ENCODE measurements at places on chromosomes 3 and 15.

GRCh38 chr15:55860468-55860867, 117.5 kb upstream of the PRTG start:
- no peak for DNase-seq

DNA sequence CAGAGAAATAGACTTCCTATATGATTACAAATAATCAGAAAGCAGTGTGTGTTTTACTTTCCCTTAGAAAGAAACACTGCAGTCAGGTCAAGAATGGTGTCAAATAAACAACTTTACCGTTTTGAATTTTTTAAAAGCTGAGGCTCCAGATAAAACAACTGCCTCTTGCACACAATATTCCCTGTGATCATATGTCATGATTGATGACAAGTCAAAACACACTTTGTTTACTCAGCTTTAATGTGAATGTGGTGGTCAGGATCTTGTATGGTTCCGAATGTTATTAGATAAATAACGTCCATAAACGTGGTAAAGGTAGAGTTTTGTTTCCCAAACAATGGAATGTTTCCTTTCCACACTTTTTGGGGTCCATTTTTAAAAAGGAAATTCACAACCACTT, 428.4 kb upstream of the MDFIC2 start:
- no peak for DNase-seq

DNA sequence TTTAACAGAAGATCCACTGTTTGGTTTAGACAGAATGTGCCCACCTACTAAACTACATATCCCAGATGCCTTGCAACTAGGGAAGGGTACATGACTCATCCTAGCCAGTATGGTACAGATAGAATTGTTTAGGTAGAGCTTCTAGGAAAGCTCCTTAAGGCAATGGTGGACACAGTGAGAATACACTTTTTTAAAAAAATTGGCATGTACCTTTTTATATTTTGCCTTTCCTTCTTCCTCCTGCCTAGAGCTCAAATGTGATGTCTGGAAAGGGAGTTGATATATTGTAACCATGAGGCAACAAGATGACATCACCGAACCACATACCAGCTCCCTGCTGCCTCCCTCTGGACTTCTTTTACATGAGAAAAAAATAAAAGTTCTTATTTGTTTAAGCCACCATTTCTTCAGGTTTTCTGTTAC, 14.4 kb upstream of the C3orf80 start:
- DNase-seq, result no peak

DNA sequence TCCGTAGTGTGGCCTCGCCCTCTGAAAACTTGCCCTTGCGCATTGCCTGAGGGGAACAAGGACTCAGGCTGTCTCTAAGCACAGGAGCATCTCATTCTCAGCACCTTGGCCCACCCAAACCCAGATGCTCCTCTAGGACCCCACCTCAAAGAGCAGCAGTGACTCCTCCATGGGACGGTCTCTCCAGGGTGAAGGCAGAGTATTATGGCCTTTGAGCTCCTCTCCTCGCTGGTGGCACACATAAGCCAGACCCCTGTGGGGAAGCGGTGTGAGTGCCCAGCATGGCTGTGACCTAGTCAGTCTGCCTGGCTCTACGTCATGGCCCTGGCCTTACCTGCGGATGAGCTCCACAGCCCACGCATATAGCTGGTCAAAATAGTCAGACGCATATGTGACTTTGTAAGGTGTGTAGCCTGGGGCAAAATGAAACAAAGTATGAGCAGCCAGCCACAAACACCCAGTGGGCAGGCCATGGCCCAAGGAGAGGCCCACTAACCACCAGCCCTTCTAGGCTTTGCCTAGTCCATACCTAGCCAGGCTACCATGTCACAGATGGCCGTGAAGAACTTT, 4.4 kb downstream of the QARS1 start:
- no peak for DNase-seq

DNA sequence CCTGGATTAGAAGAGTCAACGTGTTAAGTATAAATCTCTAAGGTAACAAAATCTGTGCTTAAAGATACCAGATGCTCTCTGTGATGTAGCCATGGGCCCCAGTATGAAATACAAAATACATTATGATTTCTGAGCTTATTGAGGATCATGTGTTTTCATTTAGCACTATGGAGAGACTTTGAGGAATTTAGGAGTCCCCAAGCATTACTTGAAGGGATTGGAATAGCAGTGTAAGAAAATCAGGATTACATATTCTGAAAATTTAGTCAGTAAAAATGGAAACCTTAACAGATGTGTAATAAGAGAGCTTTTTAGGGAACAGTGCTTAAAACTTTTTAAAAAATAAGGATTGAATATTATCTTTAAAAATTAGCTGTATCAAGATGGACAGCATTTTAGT, 35.5 kb downstream of the ECT2 start:
- no peak for DNase-seq

GRCh38 chr3:151356794-151357462, 27.6 kb upstream of the P2RY13 start:
- no peak for DNase-seq

DNA sequence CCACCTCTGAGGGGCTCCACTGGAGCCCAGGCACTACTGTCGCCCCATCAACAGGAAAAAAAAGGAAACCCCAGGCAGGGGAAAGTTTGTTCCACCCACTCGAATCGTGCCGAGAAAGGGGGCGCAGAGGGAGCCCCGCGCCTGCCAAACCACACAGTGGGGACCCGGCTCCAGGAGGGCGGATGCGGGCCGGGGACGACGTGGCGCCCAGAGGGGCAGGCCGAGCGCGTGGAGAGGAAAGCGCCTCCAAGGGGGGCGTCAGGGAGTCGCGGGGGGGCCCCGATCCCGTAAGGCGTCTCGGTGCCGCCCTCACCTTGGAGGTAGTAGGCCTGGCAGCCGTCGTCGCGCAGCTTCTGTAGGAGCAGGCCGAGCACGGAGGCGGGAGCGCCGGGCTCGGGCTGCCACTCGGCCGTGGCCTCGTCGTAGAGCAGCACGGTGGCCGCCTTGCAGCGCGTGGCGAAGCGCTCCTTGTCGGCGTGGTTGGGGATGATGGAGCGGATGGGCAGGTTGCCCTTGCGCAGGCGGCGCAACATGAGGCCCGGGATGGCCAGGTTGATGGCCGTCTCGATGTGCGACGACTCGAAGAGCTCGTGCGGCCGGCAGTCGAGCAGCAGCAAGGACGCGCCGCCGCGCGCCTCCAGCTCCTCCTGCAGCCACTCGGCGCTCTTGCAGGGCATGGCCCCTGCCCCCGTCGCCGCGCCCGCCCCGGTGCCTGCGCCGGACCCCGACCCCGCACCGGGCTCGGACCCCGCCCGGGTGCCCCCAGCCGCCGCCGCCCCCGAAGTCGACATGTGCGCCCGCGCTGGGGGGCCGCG, 627 bp downstream of the DUSP7 start:
- DNase-seq, result no peak

- DNase-seq, result no peak
Measured at GRCh38 chr3:38658841-38659240, 9.4 kb upstream of the SCN5A start.

- no peak for DNase-seq
Measured at GRCh38 chr3:117435506-117435905, 725.9 kb downstream of the TUSC7 start.

- DNase-seq, result peak; percentile 17
Measured at GRCh38 chr3:119748991-119749390, 32.9 kb upstream of the NR1I2 start.

DNA sequence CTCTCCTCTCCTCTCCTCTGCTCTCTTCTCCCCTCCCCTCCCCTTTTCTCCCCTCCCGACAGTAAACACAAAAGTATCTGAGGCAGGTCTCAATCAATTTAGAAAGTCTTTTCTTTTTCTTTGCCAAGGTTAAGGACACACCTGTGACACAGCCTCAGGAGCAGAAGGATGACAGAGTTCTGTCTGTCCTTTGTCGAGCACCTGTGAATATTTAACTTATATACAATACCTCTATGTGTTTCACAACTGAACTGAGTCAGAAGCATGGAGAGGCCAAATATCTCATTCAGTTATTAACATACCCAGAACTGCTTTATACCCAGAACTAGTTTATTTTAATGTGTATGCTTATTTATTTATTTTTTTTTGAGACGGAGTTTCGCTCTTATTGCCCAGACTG, 81.1 kb upstream of the ROBO1 start:
- no peak for DNase-seq

GRCh38 chr3:11705049-11705448, 61.3 kb upstream of the VGLL4 start:
- no peak for DNase-seq

- DNase-seq, result no peak
Measured at GRCh38 chr3:181292984-181293383, 303.4 kb upstream of the DNAJC19 start.

GRCh38 chr15:48416301-48416700, 85.1 kb downstream of the DUT start:
- DNase-seq, result no peak

DNA sequence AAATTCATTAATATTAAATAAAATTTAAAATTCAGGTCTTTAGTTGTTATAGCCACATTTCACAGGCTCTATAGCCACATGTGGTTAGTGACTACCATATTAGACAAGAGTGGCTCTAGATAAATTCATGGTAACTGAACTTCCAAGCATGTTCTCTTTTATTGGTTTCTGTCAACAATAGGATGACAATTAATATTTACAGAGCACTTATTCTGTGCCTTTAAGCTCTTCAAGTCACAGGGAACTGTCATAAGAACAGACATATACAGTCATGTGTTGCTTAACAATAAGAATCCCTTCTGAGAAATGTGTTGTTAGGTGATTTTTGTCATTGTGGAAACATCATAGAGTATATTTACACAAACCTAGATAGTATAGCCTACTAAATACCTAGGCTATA, 38.8 kb upstream of the SLC25A36 start:
- DNase-seq, result no peak

GRCh38 chr3:23859012-23859743, 53.4 kb downstream of the UBE2E1 start:
- no peak for DNase-seq

All from renal pelvis (tissue), 12 donors.